ENCODE measurements at places on chromosomes 13 and 19.

GRCh38 chr13:32228330-32229041 lies 86.7 kb downstream of the ZAR1L start:
- no peak for DNase-seq

GRCh38 chr13:110113284-110113764 lies 193.6 kb downstream of the COL4A1 start:
- DNase-seq = no peak

DNA sequence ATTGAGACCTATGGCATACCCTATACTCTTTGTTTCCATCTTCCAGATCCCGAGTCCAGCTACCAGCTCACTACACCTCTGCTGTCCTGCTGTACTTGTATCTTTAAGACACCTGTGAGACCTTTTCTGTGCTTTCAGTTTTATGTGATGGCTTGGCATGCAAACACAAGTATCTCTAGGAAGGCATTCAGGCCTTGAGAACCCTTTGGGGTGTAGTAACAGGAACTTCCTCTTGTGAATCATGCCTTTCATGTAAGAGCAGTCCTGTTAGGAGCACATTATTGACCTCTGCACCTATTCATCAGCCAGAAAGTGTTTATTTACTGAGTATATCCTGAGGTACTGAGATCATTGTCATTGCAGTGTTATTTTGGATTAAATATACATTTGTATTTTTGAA lies 87.0 kb upstream of the HTR2A start:
- no peak for DNase-seq

DNA sequence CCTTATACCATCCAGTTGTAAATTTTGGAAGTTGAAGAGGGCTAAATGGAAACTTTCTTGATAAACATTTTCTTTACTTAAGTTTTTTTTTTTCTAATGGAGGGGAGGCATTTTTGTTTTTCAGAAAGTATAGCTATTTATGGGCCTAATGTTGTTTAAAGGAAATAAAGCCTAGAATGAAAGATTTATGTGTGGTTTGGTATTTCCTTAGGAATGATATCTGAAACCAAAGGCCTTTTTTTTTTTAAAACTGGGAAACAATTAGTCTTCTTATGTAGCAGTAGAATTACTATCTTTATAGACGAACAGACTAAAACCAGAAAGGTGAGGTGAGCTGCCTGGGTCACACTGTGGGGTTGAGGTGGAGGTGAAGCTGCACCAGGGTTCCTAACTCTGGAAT lies 80.1 kb downstream of the ESD start:
- no peak for DNase-seq

DNA sequence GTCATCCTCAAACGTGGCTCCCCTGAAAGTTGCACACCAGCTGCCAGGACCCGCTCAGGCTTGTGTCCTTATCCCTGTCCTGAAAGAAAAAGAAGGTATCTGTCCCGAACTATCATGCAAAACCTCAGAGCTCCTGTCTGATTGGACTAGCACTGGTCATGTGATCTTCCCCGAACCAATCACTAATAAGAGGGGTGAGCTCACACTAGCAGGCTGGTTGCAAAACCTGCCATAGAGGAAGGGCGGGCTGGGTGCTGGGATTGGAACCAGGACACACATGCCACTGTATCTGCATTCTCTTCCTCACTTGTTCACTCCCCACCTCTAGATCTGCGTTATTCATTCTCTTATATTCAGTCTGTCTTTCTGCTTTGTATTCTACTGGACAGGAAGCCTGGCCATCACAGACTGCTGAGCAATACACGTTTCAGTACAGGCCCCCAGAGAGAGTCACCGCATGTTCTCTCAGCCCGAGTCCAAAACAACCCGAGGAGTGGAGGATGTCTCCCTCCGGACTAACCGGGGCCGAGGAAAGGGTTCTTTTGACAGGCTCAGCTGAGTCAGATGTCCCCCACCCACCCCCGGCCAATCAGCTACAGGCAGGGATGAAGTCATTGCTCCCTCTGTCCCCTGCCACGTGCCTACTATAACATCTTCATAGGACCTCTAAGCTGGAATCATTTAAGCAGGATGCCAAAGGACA lies 97.7 kb downstream of the SIPA1L3 start:
- DNase-seq = peak; percentile 59

DNA sequence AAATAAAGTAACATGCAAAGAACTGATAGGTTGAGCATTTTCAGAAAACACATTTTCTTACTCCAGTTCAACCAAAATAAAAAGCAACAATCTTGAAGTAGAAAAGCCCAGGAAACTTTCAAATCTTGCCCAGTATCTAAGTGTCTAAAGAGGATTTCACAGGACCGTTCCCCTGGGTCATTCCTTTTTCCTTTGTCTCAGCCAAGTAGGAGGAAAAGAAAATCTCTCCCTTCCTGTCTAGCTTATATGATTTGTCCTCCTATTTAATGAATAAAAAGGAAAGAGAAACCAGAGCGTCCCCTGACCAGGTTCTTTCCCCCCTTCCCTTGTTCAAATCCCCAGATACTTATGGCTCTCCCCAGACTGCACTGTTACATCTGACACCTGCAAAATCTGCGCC lies 248.0 kb downstream of the KCTD12 start:
- no peak for DNase-seq

DNA sequence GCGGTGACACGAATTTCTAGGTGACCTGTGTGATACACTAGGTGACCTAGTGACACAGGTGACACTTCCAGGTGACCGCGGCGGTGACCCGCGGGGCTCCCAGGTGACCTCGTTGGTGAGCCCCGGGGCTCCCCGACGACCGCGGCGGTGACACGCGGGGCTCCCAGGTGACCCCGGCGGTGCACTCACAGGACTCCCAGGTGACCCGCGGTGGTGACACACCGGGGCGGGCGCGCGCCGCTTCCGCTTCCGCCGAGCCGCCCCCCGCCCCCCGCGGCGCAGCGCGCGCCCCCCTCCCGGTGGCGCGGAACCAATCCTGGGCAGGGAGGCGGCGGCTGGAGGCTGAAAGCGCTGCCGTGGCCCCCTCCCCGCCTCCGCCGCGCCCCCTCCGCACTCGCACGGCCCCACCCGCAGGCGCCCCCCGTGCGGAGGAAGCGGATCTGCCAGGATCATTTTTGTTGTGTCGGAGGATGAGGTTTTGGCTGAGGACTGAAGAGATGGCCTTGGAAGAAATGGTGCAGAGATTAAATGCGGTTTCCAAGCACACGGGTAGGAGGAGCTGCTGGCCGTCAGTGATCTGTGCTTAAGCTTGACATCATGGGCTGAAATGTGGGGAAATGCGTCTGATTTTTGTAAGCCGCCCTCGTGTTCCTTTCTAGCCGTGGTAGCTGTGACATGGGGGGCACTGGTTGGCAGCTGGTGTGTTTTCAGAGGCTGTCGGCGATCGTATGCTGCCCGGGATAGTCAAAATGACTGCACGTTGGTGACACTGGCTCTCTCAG lies at the start of gene MCF2L:
TSS of gene MCF2L (plus strand) at position 305 of the 782 bp plus-strand sequence. CDS start at position 471, 166 bp downstream.
- DNase-seq = peak; percentile 78

- no peak for DNase-seq
These were observed 17.7 kb downstream of the NFIX start for GRCh38 chr19:13012690-13013608.

DNA sequence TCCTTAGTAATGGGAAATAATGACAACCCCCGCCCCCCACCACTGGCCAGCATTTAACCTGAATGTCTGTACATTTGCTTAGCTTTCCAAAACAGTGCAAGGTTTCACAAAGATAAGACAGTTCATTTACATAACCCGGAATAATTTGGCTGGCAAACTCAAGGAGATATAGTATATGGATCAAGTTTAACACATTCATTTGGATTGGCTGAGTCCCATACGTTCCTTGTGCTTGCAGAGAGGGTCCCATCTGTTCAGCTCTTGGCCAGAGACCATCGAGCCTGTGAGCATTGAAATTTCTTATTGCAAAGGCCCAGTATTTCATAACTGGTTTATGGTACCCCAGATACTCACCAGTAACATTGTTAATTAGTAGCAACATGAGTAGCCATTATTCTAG lies 116.5 kb downstream of the GPC6 start:
- no peak for DNase-seq

GRCh38 chr19:33403973-33404304 lies 30.4 kb downstream of the CEBPG start:
- peak; percentile 38 for DNase-seq

DNA sequence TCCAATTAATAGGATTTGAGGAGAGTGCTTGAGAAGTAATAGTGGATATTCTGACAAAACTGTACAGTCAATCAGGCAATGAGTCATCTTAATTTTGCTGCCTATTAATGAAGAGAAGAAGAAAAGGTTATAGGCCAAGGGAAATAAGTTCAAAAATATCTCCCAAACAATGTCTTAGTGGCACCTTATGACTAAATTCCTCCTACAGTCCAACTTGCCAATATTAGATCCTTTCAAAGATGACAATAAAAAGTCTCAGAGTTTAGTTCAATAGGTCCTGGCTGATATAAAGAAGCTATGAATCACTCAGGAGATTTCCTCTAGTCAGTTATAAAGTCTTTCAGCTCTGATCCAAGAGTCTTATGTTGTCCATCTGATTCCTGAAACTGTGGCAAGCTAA lies 27.9 kb downstream of the UGGT2 start:
- no peak for DNase-seq

GRCh38 chr13:26562512-26562890 lies 5.0 kb downstream of the WASF3 start:
- DNase-seq = no peak

DNA sequence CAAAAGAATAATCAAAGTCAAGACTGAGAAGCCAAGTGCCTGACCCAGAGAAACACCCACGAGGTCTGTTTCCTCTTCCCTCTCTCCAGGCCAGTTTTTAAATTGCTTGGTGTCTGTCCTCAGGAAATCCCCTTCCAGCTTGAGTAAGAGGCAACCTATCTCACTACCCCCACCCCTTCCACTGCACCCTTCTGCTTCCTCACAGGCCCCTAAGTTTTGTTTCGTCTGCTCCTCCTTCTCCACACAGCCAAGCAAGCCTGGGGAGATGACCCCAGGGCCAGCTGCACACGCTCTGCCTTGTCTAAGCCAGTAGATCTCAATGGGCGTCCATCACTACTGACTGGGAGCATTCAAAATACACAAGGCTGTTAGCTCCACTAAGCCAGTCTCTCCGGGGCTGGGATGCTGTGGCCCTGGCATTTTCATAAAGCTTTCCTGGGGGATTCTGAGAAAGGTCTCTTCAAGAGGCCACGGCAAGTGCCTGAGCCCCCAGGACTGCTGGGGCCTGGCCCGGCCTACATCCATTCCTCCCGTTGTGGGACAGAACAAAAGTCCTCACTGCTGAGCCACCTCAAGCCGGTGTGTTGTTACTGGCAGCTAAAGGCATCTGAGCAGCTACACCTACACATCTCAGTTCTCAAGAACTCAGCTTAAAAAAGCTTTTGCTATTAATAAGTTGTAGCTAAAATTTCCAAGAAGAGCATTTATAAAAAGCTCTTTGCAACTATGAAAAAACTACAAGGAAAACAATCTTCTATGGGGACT lies 14.9 kb upstream of the IL4I1 start:
- DNase-seq = peak; percentile 44

DNA sequence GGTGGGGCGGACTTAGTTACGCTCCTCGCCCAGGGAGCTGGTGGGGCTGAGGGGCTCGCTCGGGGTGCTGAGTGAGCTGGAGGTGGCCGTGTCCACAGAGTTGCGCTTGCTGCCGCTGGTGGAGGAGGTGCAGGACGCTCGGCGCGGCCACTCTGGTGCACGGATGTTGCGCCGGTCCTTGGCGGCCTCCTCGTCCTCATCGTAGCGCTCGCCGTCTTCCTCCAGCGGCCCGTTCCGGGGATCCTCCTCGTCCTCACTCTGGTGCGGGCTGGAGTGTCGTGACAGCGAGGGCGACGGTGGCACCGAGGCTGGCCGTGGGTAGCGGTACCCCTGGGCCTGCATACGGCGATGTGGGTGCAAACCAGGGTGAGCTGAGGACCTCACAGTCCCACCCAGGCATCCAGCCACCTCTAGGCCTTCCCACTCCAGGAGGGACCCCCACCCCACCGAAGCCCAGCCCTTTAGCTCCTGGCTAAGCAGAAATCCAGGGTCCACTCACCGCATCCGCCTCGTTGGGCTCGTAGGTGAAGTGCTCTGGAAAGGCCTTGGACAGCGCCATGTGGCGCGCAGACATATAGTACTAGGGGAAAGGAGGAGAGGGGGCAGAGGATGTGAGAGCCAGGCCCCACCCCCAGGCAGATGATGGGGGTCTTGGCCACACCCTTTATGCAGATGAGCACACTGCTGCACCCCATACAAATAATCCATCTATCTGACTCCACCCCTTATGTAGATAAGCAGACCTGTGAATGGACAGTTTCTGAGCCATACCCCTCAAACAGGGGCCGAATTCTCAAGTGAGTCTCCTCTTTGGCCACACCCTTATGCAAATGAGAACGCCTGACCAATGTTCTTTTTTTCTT lies 4.4 kb downstream of the FTL start:
- DNase-seq = no peak

GRCh38 chr19:47499863-47500830 lies 14.7 kb downstream of the NAPA start:
- DNase-seq = no peak

DNA sequence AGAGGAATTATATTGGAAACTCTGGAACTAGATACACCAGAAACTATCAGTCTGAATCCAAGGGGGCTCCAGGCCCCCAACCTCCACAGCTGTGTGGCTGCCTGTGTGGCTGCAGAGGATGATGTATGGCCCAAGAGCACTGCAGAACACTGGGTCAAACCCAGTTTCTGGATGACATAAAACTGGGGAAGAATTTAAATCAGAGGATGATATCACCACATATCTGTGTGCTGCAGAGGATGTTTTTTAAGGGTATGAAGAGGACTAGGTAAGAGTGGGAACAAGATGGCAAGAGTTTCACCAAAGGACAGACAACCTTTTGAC lies 226.4 kb downstream of the SUCLA2 start:
- DNase-seq = no peak

DNA sequence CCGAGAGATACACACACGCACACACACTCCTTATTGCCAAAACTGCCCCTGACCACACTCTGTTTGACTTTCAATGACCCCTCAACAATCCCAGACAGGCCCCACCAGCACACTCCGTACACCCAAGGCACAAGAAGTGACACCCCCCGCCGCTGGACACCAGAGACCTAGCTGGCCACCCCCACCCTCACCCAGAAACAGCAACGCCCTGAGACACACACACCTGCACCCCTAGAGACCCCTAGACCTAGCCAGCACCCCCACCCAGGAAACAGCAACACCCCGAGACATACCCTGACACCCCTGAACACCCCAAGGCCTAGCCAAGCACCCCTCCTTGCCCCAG lies 1.1 kb upstream of the PTGER1 start:
- DNase-seq = no peak

- no peak for DNase-seq
These were observed 211.5 kb downstream of the LMO7 start for GRCh38 chr13:75847588-75847987.

DNA sequence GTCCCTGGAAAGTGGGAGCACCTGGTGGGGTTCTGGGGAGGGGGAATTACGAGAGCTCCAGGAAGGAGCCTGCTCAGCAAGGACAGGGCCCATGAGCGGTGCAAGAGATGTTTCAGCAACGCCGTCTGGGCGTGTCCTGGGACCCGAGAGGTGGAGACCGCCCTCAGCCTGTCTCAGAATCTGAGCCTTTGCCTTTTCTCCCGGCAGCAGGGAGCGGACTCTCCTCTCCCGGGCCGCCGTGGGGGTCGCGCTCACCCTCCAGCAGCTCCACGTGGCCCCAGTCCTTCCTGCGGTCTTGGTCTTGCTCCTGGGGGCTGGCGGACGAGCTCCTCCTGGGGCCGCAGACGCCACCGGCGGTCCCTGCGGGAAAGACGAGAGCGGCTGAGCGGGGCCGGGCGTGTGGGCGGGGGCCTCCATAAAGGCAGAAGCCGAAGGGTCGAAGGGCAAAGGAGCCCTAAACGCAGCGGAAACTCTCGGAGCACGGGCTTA lies 714 bp downstream of the POLRMT start:
- no peak for DNase-seq

GRCh38 chr13:104847922-104848321 lies 1687.5 kb downstream of the EFNB2 start:
- DNase-seq = no peak

- DNase-seq = no peak
These were observed 25.4 kb downstream of the PCDH9 start for GRCh38 chr13:67204764-67205163.

All from body of pancreas (tissue), 4 donors.